Renal cortical epithelial cell (primary cell): ENCODE measurements at places on chromosomes 12 and 14.

- DNase-seq, result no peak
Observed at GRCh38 chr12:32208355-32208754, 101.7 kb downstream of the BICD1 start.

DNA sequence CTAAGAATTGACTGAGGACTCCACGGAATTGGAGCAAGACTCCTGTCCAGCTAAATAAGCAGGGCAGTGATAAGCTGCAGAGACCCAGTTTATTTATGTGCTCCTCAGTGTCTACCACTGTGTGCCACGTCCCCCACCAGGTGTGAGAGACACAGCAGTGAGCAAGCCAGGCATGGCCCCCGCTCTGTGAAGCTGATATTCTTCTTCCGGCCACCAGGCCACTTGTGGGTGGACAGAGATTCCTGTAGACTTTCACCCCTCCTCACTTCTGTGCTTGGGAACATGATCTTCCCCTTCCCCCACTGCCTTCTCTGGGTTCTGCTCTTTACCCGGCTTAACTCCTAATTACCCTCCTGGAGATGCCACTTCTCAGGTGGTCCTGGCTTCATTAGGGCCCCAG, 21.3 kb downstream of the BRAP start:
- DNase-seq, result no peak

DNA sequence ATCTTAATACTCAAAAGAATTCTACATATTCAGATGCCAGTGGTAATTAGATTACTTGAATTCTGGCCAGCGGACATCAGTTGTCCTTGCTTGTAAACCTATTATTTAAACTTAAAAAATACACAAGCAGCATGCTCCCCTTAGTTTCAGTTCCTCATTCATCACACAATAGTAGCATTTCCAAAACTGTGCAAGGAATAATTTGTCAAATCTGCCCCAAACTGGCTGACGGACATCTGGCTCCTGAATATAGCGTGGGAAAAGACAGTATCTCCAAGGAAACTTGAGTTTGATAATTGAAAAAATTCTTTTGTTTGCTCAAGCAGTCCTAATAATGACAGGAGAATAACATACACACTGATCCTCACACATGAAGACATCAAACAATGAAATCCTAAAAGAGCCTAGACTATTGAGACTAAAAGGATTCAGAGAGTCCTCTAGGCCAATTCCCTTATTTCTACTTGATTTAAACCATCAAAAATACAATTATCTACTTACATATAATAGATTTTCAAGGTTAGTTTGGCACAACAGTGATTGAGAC, 90.4 kb downstream of the KIF21A start:
- no peak for DNase-seq

GRCh38 chr12:16913832-16914490, 308.0 kb upstream of the LMO3 start:
- no peak for DNase-seq

- no peak for DNase-seq
Observed at GRCh38 chr12:7229741-7230140, 40.3 kb downstream of the PEX5 start.
